ENCODE measurements at places on chromosomes 7 and 10.

DNA sequence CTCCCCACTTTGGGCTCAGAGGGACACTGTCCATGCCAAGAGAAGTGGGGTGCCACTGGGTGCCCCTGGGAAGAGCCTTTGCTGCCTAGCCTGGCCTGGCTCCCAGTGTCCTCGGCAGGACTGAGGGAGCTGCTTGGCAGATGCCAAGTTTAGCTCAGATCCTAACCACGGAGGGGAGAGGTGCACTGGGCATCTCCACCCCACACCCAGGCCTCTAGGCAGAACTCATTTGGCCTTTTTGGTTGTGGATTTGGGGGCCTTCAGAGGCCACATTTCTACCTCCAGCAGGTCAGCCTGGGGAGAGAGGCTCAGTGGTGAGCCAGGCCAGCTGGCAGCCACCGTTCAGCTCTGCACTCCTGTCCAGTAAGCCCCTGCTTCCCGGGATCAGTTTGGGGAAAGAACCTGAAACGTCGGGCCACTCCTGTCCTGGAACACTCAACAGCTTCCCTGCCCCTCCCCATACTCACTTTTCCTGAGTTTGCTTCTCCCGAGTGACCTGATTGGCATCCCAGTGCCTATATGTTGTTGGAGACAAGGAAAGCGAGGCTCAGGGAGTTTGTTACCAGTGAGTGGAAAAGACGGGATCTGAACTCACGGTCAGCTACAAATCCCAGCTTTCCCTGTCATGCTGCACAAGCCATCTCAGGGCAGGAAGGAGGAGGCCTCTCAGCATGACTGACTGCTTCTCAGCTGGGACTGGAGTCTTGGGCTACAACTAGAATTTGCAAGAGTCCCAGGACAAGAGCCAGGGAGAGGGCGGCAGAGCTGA, 11.2 kb upstream of the CXCL12 start:
- no peak for DNase-seq

- no peak for DNase-seq
These were observed 15.5 kb downstream of the AMPH start for GRCh38 chr7:38615665-38616064.

- no peak for DNase-seq
These were observed 17.1 kb downstream of the PLXDC2 start for GRCh38 chr10:19833170-19833824.

GRCh38 chr7:132685277-132685676, 109.0 kb upstream of the PLXNA4 start:
- no peak for DNase-seq

DNA sequence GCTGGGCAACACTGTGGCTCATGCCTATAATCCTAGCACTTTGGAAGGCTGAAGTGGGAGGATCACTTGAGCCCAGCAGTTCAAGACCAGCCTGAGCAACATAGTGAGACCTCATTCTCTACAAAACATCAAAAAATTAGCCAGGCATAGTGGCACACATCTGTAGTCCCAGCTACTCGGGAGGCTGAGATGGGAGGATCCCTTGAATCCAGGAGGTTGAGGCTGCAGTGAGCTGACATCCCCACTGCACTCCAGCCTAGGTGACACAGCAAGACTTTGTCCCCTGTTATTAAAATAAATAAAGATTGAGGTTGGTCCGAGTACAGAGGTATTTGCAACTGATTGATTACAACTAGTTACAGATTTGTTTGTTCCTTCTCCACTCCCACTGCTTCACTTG, 44.1 kb downstream of the SKIDA1 start:
- no peak for DNase-seq

DNA sequence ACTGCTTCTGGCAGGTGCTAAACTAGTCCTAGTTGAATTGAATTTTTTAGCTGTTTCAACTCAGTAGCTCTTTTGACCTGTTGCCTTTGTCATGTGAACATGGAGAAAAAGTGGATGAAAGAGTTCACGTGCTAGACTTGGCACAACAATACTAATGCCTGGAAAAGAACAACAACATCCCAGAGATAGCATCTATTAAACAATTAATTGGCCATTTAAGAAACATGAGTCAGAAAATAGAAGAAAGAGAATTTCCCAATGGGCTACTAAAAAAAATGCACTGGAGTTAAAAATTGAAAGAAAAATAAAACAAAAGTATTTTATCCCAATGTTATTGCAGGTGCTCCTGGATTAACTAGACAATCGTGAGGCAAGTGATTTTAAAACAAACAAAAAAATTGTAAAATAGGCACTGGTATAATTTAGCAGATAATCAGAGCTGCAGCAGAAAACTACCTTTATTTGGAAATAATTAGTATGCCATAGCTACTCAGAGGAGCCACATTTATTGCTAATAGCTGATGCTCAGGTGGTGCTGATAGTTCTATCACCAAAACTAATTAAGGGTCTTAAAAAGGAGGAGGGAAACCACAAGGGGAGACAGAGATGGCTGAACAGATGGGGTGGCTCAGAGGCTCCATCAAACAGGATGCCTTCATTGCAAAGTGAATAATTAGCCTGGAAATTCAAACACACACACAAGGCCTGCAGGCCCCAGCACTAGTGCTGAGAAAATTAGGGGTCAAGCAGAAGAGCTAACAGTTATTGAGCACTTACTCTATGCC, 17.6 kb downstream of the CCDC71L start:
- no peak for DNase-seq

GRCh38 chr7:103866919-103867318, 122.5 kb downstream of the RELN start:
- no peak for DNase-seq
